Brain (organoid and tissue), 16 donors: ENCODE measurements at places on chromosomes 6 and 20. TPM values are rescaled to one million over a fixed set of nuclear protein-coding genes. Genes with fewer than 3 reads are reported as not detected.
A peak's percentile ranks its signal among the peaks of the same experiment; 100 is the strongest.

Gene ANGPT4
- 0.10 TPM for polyA plus RNA-seq

Gene TUBB2B
- polyA plus RNA-seq, result 1,989 TPM

Gene FOXQ1
- polyA plus RNA-seq, result 0.98 TPM

Gene BEND6
- polyA plus RNA-seq, result 3.5 TPM

Gene SPTLC3
- 0.34 TPM for polyA plus RNA-seq

Gene GATA5
- polyA plus RNA-seq, result 0.15 TPM

Gene SYNDIG1
- 19.3 TPM for polyA plus RNA-seq

Gene SYCP2
- polyA plus RNA-seq, result 0.22 TPM

Gene SLC17A1
- polyA plus RNA-seq, result not detected

- peak; percentile 28 for DNase-seq
These were observed 113.9 kb upstream of the TMEM170B start for GRCh38 chr6:11423667-11424066.

DNA sequence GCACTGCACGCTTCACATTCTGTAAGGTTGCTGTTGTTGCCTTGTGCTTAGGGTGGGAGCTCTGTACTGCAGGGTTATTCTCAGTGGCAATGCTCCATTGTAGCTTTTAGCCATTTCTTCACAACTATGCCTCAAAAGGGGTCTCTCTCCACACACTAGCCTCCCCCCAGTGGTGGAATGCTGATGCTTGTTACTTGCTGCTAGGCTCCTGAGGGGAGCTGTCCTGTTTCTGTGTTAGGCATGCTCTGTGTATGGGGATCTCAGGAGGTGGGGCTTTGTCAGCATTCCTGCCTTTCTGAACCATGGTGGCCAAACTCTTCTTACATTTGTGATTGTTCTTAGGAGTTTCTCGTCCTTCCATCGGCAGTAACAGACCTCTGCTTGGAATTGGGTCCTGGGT, 18.8 kb downstream of the TMEM170B start:
- DNase-seq, result no peak

GRCh38 chr20:63911176-63911575, 16.2 kb downstream of the DNAJC5 start:
- DNase-seq, result peak; percentile 42

DNA sequence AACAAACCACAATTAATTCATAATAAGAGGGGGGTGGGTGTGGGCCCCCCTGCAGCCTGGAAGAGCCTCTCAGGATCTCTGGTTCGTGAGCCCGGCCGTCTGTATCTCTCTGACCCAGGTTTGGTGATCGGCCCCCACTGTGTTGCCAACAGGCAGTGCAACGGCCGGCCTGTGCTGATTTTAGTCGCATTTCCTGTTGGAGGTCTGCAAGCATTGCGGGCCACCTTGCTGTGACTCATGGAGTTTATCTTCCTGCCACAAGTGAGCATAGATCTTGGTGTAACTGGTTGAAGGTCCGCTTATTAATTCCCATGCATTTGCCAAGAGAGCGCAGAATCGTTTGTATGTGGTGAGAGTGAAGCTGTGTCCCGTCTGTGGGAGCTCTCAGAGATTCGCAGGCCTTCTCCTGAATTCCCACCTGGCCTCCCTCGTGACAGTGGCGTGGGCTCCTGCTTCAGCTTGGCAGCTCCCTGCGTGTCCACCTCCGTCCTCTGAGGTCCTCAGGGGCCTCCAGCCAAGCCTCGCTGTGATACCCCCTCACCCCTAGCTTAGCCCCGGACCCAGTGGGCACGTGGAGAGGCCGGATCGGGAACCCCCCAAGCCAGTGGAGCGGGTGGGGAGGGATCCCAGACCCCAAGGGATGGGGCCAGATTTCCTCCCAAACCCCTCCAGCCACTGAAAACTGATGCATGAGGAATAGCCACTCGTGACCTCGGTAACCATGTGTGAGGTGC, 269.8 kb downstream of the CDH4 start:
- no peak for DNase-seq

GRCh38 chr20:64258071-64258823, 2.7 kb downstream of the PCMTD2 start:
- DNase-seq, result no peak

- no peak for DNase-seq
These were observed 76.4 kb downstream of the SSR1 start for GRCh38 chr6:7236306-7237209.

GRCh38 chr6:5866547-5867051, 140.1 kb downstream of the NRN1 start:
- DNase-seq, result no peak

GRCh38 chr6:139278190-139278589, 13.6 kb downstream of the TXLNB start:
- no peak for DNase-seq

GRCh38 chr6:138345565-138346285, 32.0 kb upstream of the SMIM28 start:
- DNase-seq, result no peak

DNA sequence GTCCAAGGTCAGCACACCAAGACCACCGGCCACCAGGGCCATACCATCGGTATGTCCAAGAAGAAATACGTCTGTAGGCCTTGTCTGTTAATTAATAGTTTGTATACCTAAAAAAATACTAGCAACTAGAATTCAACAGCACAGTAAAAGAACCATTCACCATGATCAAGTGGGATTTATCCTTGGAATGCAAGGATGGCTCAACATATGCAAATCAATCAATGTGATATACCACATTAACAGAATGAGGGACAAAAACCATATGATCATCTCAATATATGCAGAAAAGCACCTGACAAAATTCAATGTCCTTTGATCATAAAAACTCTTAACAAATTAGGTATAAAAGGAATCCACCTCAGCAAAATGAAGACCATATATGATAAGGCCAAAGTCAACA, 24.4 kb downstream of the RPP40 start:
- no peak for DNase-seq

DNA sequence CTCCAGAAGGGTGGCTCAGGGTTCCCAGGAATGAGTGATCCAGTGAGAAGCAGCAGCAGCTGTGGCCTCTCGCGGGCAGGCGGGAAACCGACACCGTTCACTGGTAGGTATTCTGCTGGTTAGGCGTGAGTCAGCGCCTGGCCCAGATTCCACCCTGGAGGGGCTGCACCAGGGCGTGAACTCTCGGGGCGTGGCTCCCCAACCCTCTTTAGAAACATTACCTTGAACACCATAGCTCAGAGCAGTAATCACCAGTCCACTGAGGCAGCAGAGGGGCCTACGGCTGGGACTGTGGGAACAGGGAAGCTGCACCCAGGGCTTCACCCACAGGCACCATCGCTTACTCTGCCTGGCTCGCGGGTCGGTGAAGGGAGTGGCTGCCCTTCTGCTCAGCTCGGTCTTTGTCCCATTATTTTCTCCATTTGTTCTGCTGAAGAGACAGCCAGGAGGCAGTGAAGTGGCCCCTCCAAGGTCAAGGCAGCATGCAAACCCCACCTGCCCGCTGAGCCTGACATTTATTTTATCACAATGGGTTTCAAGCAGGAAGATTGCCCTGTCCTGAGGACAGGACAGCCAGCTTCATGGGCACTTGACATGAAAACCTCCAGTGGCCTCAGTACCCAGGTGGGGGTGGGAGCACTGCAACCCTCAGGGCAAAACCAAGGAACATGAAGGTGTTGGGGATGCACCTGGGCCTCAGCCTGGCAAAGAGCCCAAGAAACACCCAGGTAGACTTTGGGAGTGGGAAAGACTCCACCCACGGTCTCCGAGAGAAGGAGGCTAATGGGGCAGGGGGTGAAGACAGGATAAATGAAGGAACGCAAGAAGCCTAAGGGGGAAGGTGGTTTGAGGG, 51.0 kb upstream of the CD93 start:
- no peak for DNase-seq

DNA sequence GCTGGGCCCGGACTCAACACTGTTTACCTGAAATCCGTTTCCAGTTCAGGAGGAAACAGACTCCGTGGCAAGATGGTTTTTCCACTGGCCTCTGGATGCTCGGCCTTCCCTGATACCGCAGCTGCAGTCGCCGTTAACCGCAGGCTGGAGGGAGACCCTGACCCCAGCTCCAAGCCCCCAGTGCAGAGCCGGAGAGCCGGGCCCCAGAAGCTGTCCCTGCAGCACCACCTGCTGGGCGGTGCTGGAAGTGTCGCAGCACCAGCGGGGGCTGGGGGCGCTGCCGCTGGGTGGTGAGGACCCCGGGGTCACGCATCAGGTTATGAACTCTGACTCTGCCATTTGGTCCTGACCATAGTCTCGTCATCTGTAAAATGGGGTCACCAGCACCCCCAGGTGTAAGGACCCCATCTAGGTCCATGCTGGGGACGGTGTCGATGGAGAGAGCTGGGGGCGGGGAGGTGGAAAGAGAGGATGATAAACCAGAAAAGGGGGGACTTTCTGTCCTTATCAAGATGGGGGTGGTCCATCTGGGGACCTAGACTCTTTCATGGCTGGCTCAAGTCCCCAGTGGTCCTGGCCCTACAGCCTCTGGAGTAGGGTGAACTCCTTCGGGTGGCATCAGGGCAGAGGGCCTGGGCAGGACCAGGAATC, 20.8 kb upstream of the CHRNA4 start:
- peak; percentile 79 for DNase-seq

- no peak for DNase-seq
These were observed 88.8 kb downstream of the MAP3K4 start for GRCh38 chr6:161080263-161080970.

DNA sequence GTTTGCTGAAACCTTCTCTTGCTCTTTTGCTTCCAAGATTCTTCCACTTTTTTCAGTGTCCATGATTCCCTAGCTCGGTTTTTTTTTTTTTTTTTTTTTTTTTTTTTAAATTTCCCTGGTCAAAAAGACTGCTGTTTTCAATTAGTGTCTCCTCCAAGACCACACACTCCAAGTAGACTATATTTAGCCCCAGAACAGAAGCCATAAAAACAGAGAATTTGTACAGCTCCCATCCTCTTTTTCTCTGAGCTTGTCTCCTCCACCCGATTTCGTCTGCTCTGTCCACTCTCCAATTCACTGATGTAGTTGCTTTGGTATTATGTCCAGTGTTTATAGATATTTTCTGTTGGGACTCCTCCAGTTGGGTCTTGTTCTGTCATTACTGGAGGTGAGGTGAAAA, 37.6 kb downstream of the RSPH3 start:
- DNase-seq, result no peak

- no peak for DNase-seq
These were observed 43.2 kb upstream of the OSTM1 start for GRCh38 chr6:108117427-108118358.

DNA sequence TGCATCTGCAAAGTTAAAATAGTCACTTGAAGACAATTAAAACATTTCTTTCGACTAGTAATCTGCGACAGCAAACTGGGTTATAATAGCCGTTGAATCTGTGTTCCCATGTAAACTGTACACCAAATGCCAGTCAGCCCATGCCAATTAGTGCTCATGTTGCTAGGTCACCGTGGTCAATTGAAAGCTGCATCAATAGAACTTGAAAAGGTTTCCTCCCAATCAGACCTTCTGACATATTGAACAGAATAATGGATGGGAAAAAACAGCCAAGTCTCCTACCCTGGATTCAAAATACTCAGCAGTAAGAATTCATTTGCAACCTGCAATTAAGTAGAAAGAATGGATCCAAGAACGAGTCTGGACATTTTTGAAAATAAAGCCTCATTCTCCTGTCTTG, 11.2 kb downstream of the NKX2-4 start:
- no peak for DNase-seq

DNA sequence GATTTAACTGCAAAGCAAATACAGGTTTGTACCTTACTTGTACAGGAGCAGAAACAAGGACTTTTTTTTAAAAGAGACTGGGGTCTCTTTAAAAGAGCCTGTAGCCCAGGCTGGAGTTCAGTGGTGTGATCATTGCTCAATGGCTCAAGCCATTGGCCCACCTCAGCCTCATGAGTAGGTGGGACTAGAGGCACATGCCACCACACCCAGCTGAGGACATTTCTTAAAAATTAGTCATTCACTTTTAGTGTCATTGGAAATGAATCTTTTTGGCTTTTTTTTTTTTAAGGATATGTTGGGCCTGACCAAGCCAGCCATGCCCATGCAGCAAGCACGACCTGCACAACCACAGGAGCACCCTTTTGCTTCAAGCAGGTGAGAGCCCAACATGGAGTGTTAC, 16.9 kb downstream of the SEC23B start:
- no peak for DNase-seq

DNA sequence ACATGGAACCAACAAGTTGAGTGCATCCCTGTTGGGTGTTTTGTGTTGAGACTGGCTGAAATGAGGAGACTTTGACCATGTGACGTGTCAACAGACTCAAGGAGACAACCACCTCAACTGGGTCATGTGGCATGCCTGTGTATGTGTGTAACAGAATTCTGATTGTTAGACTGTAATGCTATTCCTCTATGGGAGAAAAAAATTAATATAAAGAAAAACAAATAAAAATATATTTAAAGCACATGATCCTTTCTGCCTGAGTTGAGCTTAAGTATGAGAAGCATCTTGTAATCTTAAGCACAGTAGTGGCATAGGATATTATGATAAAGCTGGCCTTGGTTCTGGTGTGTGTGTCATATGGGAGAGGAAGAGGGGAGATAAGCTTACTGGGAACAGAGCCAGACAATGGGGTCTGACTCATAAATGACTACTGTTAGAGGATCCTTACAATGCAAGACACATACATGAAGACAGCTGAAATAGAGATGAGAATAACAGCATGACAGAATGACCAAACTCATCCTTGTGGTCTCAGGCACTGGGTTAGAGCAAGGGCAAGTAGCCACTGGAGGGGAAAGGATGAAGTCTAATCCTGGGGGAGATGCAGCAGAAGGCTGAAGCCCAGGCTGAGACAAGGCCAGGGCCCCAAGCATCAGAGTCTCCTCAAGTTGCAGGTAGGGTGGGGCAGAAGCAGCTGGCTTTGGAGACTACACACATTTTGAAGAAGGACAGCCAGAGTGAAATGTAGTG, 9.2 kb downstream of the TP53INP2 start:
- no peak for DNase-seq

GRCh38 chr6:1611322-1611571, 1.5 kb downstream of the FOXC1 start:
- no peak for DNase-seq

DNA sequence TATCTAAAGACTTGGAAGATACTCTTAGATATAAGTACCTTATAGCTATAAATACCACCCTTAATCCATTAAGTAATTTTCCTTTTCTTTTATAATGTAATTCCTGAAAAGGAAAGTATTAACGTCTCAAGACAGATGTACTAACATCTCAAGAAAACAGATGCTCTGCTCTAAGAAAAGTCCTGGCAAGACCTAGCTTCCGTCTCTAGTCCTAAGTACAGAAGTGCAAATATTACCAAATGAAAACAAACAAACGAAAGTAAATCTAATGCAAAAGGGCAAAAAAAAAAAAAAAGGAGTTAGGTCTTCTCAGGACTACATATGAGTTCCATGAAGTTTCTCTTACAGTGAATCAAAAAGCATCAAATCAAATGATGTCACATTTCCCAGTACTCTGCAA, 106.8 kb upstream of the PDE10A start:
- DNase-seq, result no peak

DNA sequence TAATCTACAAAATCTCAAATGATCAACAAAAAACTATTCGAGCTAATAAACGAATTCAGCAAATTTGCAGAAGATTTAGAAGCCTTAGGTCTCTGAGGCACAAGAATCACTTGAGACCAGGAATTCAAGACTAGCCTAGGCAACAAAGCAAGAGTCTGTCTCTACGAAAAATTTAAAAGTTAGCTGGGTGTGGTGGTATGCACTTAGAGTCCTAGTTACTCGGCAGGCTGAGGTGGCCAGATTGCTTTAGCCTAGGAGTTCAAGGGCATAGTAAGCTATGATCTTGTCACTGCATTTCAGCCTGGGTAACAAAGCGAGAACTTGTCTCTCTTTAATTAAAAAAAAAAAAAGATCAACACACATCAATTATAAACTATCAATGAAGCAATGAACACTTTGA, 34.2 kb downstream of the FAM184A start:
- no peak for DNase-seq
